ENCODE measurements at places on chromosomes 6 and 20. TPM values are rescaled to one million over a fixed set of nuclear protein-coding genes. Genes with fewer than 3 reads are reported as not detected.
A peak's percentile ranks its signal among the peaks of the same experiment; 100 is the strongest.

- DNase-seq: no peak
Observed at GRCh38 chr20:59807909-59808728, 125.3 kb downstream of the SYCP2 start.

- no peak for DNase-seq
Observed at GRCh38 chr6:125793280-125793679, 2.5 kb downstream of the NCOA7 start.

DNA sequence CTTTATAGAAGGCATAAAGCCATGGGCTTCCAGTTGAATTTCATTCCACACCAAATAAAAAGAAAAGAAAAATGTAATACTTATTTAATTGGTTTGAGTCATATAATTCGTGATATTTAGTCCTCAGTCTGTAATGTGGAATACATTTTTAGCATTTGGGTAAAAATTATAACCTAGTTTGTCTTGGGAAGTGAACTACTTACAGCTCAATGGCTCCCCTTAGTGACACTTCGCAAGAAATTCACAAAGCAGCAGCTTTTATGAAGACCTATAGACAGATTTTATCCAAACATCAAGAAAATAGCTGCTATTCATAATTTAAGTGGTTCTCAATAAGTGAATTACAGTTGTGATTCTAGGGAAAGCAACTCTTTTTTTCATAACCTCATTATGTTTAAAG, 72.1 kb downstream of the RSPO3 start:
- DNase-seq: peak; percentile 65

GRCh38 chr20:2745060-2745910, 52.7 kb downstream of the EBF4 start:
- no peak for DNase-seq

The PKHD1 gene
- polyA plus RNA-seq: 0.01 TPM

The NKX2-2 gene
- not detected for polyA plus RNA-seq

DNA sequence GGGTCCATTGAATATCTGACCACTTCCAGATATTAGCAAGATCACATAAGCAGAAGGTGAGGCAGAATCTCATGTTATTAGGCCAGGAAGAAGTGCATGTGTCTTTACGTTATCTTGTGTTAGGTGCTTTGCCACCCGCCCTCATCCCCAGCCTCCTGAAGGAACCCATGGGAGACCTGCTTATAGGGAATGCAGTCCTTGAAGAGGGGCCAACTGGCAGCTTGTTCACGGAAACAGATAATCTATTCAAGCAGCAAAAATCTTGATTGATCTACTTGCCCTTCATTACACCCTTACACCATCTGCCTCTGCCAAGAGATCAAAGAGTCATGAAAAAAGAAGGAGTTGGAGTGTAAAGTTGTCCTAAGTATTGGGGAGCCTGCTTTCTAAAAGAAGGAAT, 576.4 kb downstream of the HTR1B start:
- DNase-seq: no peak

The SOX18 gene
- polyA plus RNA-seq: 26.9 TPM

DNA sequence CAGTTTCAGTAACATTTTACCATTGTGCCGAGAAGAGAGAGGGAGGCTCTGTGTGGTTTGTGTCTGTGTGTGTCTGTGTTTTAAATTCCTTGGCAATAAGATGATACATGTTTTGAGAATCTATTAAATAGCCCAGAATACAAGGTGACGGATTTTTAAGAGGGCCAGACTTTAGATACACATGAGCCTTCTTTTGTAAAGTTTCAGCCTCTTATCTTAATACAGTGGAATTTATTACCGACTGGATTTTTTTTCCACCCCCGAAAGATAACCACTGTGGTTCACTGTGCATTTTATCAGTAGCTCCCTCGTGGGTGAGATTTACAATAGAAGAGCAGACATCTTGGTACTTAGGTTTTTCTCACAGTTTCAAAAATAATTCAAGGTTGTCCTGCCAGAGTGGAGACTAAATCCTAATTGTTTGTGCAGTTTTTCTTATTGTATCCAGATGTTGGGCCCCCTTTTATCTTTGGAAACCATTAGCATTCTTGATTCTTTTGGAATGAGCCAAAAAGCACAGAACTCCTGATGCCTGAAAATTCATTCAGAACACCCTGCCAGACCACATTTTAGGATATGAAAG, 49.9 kb downstream of the STK4 start:
- no peak for DNase-seq

GRCh38 chr20:56766528-56766927, 137.4 kb downstream of the TFAP2C start:
- no peak for DNase-seq

The CST1 gene
- polyA plus RNA-seq: not detected

GRCh38 chr20:24153101-24154040, 164.8 kb upstream of the GGTLC1 start:
- no peak for DNase-seq

GRCh38 chr6:46655803-46656202, 3.0 kb downstream of the SLC25A27 start:
- DNase-seq: peak; percentile 26

- DNase-seq: no peak
Observed at GRCh38 chr20:61385296-61385695, 133.2 kb downstream of the CDH4 start.

The ZC3H12D gene
- 1.1 TPM for polyA plus RNA-seq

The ZFP57 gene
- 0.01 TPM for polyA plus RNA-seq

The DZANK1 gene
- polyA plus RNA-seq: 1.8 TPM

- no peak for DNase-seq
Observed at GRCh38 chr6:139457476-139457875, 83.0 kb upstream of the CITED2 start.

Data from lung (tissue), 17 donors.